ENCODE measurements at places on chromosomes 1 and 21. TPM values are rescaled to one million over a fixed set of nuclear protein-coding genes. Genes with fewer than 3 reads are reported as not detected.

GRCh38 chr1:47578721-47579419 is 141.0 kb downstream of the FOXD2 start:
- no peaks in the 10 kb centered on the region for H3K4me1 ChIP-seq
- no peaks in the 10 kb centered on the region for H3K27me3 ChIP-seq
- no peak for DNase-seq
- no peak overlapping the region for H3K4me3 ChIP-seq
- no peak overlapping the region for H3K27ac ChIP-seq
- no peaks in the 10 kb centered on the region for H3K36me3 ChIP-seq

DNA sequence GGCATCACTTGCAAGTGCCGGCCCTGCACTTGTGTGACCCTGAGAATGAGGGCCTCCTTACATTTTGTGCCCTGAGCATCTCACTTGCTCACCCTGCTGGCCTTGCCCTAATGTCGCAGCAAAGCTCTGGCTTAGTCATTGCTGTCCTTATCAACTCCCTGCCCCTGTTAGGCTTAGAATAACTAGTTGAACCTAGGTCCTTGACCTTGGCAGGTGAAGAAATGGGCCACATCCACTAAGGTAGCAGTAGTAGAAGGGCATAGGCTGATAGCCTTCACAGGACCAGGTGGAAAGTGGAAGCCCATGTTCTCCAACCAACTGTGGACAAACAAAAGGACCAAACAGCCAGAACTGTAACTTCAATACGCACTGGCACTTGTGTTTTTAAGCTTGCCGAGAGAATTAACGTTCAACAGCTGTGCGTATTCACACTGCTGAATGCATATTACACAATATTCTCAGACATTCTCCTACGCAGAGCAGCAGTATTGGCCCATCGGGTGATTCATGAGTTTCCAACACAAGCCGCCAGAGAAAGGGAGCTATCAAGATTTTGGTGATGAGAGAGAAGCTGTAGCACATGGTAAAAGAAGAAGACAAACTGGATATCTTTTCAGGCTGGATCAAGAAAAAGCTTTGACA is 27.7 kb upstream of the PTGFRN start:
- no peaks in the 10 kb centered on the region for H3K36me3 ChIP-seq
- no peaks in the 10 kb centered on the region for H3K27me3 ChIP-seq
- peaks cover 2% of the 10 kb centered on the region for H3K4me1 ChIP-seq
- DNase-seq, result peak; percentile 56

The HOOK1 gene
- 0.51 TPM for total RNA-seq

The KIAA1614 gene
- total RNA-seq, result 9.8 TPM

The FAM43B gene
- 2.7 TPM for total RNA-seq

The C1orf198 gene
- total RNA-seq, result 117 TPM
